ENCODE measurements at places on chromosomes 3 and 15. TPM values are rescaled to one million over a fixed set of nuclear protein-coding genes. Genes with fewer than 3 reads are reported as not detected.

DNA sequence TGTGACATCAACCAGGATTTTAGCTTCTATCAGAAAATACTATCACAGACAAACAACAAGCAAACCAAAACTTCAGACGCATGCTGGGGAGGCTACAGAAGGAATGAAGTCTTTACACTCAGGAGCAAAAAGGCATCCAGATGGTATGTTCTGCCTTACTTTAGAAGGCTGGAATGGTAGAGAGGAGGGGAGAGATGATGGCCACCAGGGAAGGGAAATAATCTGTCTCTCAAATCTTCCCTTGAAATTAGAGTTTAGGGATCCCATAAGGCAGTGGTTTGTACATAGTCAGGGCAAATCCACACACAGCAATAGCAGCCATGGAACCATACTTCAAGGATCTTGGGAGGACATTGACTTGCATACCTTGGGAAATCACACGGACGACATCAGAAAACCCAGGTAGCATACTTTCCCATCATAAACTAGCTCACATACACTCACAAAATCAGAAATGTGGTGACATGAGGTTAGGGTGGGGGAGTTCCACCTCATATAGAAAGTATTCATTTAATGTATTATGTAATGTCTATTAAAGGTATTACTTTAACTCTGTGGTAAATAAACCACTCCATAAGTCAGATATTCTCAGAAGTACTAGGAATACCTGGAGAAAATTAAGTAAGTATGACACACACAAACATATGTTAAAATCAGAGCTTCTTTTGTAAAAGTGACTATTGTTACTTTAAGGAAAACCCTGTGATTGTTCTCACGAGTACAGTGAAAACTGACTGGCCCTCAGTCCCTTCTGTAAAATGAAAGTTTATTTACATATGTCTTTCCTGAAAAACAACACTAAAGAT lies 9.4 kb downstream of the BTLA start:
- no peak for DNase-seq

GRCh38 chr3:33541918-33542317 lies 101.7 kb upstream of the UBP1 start:
- no peak for DNase-seq

DNA sequence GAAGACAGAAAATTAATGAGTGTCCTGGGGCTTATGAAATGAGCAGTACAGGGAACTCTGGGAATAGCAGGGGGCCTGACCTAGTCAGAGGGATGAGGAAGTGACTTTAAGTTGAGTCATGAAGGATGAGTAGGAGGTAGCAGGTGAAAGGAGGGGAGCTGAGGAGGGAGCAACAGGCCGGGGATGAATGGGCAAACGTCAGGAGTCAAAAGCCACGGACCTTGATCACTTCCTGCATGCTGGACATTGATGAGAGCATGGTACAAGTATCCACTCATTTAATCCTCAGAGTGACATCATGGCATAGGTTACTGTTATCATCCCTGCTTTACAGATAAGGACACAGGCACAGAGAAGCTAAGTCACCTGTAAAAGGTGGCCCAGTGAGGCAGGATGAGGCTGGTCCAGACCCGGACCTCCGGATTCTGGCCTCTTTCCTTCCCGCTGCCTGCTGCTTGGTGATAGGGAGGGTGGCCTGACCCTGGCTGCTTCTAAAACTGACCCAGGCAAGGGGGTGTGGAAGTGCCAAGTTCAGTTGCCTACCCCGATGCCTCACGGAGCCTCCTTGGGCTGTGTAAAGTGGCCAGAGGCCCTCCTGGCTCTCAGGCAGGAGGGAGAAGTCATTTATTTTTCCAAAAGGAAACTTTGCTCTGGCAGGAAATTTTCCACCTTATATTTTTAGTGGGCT lies 7.6 kb downstream of the CORO2B start:
- no peak for DNase-seq

GRCh38 chr15:82539691-82540054 lies 584 bp downstream of the RPS17 start:
- DNase-seq, result no peak

DNA sequence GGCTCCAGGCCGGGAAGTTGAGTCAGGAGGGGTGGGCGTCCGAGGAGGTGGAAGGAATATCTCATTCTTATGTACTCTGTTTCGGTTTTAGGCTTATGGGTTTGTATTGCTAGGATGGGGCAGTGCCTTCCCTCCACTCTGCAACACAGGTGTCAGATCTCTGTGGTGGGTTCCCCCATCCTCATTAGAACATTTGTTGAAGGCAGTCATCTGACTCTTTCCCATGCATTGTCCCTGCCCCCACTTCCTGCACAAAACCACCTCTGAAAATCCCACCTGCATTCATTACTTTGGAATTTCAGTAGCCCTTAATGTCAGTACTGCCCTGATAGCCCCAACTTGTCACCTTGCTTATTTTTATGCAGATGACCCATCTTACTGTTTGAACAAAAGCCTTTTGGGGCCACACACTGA lies 29.5 kb downstream of the GYG1 start:
- DNase-seq, result no peak

DNA sequence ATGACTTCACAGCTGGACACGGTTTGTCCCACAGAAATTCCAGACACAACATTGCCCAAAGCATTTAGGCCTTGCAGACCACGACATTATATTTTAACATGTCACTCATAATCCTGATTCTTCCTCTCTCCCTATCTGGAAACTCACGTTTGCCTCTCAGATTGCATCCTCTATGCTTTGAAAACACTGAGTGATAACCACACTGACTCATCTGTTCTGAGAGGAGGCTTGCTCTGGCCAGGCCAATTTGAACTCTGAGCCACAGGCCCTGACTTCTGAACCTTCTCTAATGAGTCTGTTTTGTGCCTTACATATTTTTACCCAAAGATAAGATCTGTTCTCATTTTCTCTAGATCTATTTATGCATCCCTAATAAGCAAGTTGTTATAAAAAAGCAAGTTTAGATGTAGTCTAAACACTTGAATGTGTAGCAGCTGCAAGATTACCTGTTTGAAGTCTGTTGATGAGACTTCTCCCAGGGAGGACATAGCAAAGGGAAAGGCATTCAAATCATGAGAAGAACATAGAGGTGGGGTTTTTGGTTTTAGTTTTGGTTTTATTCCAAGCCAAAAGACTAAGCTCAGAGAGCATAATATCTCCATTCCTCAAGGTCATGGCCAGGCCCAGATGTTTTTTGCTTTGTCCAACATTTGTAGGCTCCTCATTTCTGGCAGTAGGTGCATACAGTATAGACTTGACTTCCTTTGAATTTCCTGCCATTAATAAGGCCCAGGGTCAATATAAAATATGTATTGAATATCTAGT lies 234.4 kb upstream of the LRTM1 start:
- DNase-seq, result no peak

Gene MORC1
- not detected for total RNA-seq

All from activated T-cell treated with anti-CD3 and anti-CD28 coated beads, Interleukin-2, amount 50 U/mL, for 72 hours (primary cell).